AG08396 (cell line): ENCODE measurements at places on chromosomes 16 and 17.

DNA sequence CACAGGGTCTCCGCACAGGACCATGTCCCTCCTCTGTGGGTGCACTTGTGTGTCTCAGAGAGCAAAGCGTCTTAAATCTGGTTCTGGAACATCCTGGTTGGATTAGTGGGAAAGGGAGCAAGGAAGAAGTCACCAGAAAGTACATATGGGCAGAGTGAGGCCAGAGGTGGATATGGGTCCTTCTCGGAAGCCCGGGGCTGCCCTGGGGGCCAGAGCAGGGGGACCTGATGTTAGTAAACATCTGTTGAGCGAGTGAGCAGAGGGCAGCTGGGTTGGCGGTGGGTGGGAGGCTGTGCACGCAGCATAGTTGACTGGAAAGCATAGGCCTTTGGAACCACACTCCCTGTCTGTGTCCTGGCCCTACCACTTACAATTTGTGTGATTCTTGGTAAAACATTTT, 22.7 kb downstream of the UNC13D start:
- DNase-seq = no peak

DNA sequence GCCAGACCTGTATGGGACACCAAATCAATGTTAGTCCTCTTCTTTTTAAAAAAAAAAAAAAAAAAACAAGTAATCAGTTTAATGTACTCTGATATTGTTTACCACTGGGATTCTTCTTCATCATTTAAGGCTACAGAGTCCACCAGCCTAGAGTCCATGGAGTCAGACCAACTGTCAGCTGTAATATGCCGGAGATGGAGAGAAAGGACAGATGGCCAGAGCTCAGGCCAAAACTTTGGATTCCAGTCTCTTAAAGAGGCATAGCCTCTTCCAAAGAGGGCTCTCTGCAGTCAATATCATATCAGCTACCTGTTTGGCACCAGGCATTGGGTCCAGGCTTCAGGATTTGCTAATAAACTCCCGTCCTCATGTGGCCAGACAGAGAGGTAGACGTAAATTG, 469.6 kb upstream of the HSBP1 start:
- no peak for DNase-seq

GRCh38 chr17:27873746-27874145, 19.4 kb downstream of the LYRM9 start:
- no peak for DNase-seq

- no peak for DNase-seq
Observed at GRCh38 chr17:44167181-44167861, 3.2 kb upstream of the ASB16 start.

GRCh38 chr17:38325221-38325851, 18.4 kb downstream of the GPR179 start:
- no peak for DNase-seq

GRCh38 chr17:72511242-72511641, 390.4 kb downstream of the SOX9 start:
- no peak for DNase-seq

DNA sequence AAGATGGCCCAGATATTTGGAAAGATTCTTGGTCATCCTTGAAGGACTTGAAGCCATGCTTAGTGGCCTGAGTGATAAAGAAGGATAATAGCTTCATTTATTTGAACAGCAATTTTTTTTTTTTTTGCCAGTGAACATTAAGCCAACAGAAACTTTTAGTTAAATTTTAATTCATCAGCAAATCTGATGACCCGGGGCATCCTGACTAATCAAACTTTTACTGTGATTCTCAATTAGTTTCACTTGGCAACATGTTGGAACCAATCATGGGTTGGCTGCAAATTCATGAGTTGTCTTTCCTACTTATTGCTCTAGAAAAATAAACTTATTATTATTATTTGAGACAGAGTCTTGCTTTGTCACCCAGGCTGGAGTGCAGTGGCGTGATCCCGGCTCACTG, 74.4 kb downstream of the SHISA9 start:
- no peak for DNase-seq

GRCh38 chr17:81397314-81398175, 2.3 kb downstream of the BAHCC1 start:
- DNase-seq = peak; percentile 65
